ENCODE measurements at places on chromosomes 5 and 9.

- no peak overlapping the region for H3K4me3 ChIP-seq
- no peaks in the 10 kb centered on the region for H3K36me3 ChIP-seq
- no peaks in the 10 kb centered on the region for H3K27me3 ChIP-seq
- H3K4me1 ChIP-seq: no peaks in the 10 kb centered on the region
- H3K27ac ChIP-seq: no peak overlapping the region
Observed at GRCh38 chr5:115033861-115034260, 135.8 kb downstream of the TRIM36 start.

GRCh38 chr5:151678713-151679112, 8.0 kb downstream of the SPARC start:
- peaks cover 26% of the 10 kb centered on the region for H3K36me3 ChIP-seq
- H3K4me1 ChIP-seq: peaks cover 72% of the 10 kb centered on the region
- DNase-seq: no peak
- peak overlapping the region; percentile 79 for H3K27ac ChIP-seq
- no peaks in the 10 kb centered on the region for H3K27me3 ChIP-seq
- H3K4me3 ChIP-seq: no peak overlapping the region

- peaks cover 4% of the 10 kb centered on the region for H3K4me1 ChIP-seq
- DNase-seq: no peak
- no peak overlapping the region for H3K27ac ChIP-seq
- no peak overlapping the region for H3K4me3 ChIP-seq
Observed at GRCh38 chr5:112546946-112547592, 128.0 kb upstream of the EPB41L4A start.

- H3K27me3 ChIP-seq: no peaks in the 10 kb centered on the region
- DNase-seq: no peak
- H3K36me3 ChIP-seq: no peaks in the 10 kb centered on the region
Observed at GRCh38 chr9:115891929-115892328, 261.7 kb upstream of the PAPPA start.

All from heart left ventricle (tissue), 16 donors.